ENCODE measurements at places on chromosomes 11 and 22. TPM values are rescaled to one million over a fixed set of nuclear protein-coding genes. Genes with fewer than 3 reads are reported as not detected.

Gene BDNF
- total RNA-seq, result 2.6 TPM

Gene ADAMTS8
- total RNA-seq, result 0.89 TPM

- no peak for DNase-seq
These were observed 75.4 kb upstream of the KCNQ1OT1 start for GRCh38 chr11:2775083-2775625.

Gene MS4A4E
- 3.0 TPM for total RNA-seq

- no peak for DNase-seq
These were observed 83.8 kb upstream of the MYOD1 start for GRCh38 chr11:17635551-17635938.

DNA sequence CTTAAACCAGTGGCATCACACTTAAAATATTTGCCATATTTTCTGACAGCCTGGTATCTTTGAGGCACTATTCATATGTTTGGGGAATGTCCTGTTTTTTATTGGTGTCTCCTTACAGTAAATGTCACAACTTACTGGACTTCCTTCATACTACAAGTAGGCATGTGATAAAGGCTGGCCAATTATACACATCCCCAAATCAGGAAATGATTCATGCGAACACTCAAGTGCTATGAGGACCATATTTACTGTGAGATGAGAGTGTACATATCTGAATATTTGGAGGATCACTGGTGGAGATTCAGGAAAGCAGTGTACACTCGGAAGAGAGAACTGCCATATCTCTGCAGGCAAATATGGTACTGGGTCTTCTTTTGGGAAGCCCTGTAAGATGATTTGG is 913.8 kb upstream of the CHORDC1 start:
- no peak for DNase-seq

GRCh38 chr22:26072621-26073020 is 96.6 kb upstream of the SEZ6L start:
- no peak for DNase-seq

- DNase-seq, result no peak
These were observed 50.2 kb upstream of the SLC35C1 start for GRCh38 chr11:45754741-45755140.

DNA sequence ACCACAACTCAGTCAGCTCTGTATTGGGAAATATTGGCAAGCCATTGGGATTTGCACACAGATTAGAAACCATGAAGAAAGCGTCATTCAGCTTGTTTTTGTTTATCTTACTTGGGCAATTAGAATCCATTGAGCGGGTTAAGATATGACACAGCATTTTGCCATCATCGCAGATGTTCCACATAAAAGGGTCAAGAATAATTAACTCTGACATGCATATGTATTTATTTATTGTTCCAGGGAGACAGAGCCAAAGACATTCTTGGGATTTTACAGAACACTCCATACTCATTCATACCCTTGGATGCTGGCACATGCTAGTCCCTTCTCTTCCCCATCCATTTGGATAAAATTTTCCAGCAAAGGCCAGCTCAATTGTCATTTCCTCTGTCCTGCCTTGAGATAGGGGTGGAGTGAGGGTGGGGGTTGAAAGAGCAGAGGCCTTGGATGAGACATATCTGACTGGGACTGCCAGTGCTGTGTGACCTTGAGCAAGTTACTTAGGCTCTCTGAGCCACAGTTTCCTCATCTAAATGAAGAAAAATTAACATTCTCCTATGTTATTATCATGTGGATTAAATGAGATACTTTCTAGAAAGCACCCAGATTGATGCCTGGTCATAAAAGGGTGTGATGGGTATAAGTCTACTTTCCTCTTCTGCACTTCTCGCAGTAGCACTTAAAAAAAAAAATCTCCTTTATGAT is 179.7 kb downstream of the RRAS2 start:
- DNase-seq, result no peak

DNA sequence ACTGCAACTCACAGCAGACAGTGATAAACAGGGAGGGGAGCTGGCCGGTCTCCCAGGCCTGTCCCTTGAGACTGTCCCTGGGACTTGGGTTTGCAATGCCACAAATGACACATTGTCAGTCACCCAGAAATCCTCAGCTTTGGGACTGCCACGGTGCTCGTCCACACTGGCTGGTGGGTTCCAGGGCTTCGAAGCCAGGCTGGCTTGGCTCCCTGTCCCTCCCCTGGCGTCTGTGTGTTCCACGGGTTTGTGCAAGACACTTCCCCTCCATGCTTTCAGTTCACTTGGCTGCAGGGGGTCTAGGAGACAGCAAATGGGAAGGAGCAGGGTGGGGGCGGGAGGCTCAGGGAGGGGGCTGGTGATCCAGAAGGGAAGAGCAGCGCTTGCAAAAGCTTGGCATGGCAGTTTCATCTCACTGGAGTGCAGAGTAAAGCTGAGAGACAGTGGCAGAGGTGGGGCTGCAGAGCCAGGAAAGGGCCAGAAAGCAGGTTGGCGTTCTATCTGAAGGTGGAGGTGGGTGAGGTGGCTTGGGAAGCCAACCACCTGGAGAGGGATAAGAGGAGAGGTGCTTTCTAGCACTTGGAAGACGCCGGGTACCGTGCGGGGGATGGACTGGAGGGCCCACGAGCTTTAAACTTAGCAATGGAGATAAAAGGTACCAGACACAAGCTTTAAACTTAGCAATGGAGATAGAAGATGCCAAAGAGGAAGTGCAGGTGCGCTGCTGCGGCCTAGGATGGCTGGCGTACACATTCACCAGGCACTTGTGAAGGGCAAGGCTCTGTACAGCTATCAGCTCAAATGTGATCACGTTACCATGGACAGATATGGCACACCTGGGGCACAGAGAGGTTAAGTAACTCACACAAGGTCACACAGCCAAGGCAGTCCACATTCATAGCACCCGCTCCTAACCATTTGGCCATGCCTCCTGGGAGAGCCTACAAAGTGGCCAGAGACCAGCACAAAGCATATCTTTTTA is 86.4 kb upstream of the SHISAL1 start:
- peak; percentile 10 for DNase-seq

GRCh38 chr11:102390667-102391465 is 43.9 kb downstream of the BIRC2 start:
- peak; percentile 44 for DNase-seq

- DNase-seq, result no peak
These were observed 1.6 kb downstream of the IL2RB start for GRCh38 chr22:37148031-37148651.

GRCh38 chr11:119167933-119168332 is 592 bp upstream of the NLRX1 start:
- DNase-seq, result no peak

DNA sequence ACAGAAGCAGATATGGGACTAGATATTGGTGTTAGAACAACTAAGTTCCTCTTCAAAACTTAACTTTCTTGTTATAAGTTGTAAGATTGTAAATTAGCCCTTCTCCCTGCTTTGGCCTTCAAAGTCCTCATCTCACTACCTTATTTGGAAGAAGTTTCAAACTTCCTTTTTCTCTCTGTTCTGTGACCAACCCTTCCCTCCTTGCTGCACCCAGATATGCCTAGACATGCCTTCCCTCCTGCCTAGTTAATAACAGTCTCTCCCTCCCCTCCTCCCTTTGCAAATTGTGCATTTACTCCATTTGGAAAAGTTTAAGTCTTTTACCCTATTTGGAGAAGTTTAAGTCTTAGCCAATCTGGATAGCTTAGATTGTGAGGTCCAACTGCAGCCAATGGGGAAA is 4.9 kb downstream of the OR52K2 start:
- DNase-seq, result no peak

GRCh38 chr11:34395916-34396550 is 38.2 kb upstream of the ABTB2 start:
- DNase-seq, result no peak

Gene CRYBB2
- total RNA-seq, result not detected

- no peak for DNase-seq
These were observed 430.0 kb downstream of the NTM start for GRCh38 chr11:131800452-131800851.
